ENCODE measurements at places on chromosomes 3 and 15. TPM values are rescaled to one million over a fixed set of nuclear protein-coding genes. Genes with fewer than 3 reads are reported as not detected.

DNA sequence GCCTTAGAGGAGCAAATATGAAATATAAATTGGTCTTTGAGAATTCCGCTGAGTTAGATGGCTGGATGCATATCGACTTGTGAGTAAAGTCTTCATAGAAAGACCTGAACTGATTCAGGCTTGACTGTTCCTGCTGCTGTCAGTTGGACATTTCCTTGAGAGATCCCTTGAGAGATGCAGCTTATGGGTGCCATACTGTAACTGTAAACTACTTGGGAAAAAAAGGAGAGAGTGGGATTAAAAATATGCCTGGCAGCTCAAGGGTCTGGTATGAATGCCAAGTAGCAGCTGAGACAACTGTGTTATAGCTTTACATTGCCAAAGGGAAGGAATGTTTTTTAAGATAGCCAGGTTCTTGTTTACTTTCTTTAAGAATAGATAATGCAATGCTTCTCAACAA is 926.6 kb downstream of the EPHA3 start:
- no peaks in the 10 kb centered on the region for H3K4me1 ChIP-seq
- no peak overlapping the region for H3K27ac ChIP-seq
- no peak overlapping the region for H3K4me3 ChIP-seq
- no peak for DNase-seq

- H3K27me3 ChIP-seq: no peaks in the 10 kb centered on the region
- peaks cover 27% of the 10 kb centered on the region for H3K4me1 ChIP-seq
- no peak overlapping the region for H3K4me3 ChIP-seq
Measured at GRCh38 chr3:175269394-175269793, 410.3 kb downstream of the NAALADL2 start.

DNA sequence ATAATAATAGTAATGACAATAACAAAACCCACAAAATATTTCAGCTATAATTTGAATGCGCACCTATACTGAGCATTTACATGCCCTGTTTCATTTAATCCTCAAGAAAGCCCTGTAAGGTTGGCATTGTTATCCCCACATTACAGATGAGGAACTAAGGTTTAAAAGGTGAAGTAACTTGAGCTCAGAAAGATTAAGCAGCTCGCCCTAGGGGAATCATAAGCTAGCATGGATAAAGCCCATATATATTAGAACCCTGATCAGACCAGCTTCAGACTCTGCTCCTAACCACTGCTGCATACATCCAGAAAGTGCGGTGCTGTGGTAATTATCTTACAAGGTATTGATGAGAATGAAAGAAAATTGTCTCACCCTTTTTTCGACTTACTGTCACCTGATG is 141.1 kb upstream of the CGNL1 start:
- no peaks in the 10 kb centered on the region for H3K36me3 ChIP-seq
- DNase-seq: no peak
- H3K27ac ChIP-seq: no peak overlapping the region
- no peaks in the 10 kb centered on the region for H3K27me3 ChIP-seq

GRCh38 chr3:143821862-143822261 is 26.4 kb downstream of the SLC9A9 start:
- H3K4me3 ChIP-seq: no peak overlapping the region
- no peak overlapping the region for H3K27ac ChIP-seq
- H3K36me3 ChIP-seq: no peaks in the 10 kb centered on the region
- H3K27me3 ChIP-seq: no peaks in the 10 kb centered on the region
- no peak for DNase-seq

DNA sequence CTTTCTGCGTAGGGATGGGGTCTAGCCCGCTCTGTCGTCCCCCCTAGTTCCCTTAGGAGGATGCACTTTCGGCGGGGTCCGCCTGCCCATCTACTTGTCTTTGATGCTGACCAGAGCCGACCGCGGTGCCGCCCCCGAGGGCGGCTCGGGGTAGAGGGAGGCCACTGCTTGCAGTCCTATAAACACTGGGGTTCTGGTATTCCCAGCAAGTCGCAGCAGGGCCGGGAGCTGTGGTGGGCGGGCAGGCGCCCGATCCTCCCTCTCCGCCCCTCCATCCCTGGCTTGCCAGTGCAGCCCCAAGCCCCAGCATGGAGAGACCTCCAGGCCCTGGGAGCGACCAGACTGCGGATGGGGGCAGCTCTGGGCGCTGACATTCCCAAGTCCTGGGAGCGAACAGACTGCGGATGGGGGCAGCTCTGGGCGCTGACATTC is 830 bp downstream of the SEMA4B start:
- H3K27me3 ChIP-seq: no peaks in the 10 kb centered on the region
- H3K4me3 ChIP-seq: peak overlapping the region; percentile 100
- no peak for DNase-seq
- H3K4me1 ChIP-seq: peaks cover 42% of the 10 kb centered on the region
- H3K36me3 ChIP-seq: peaks cover 30% of the 10 kb centered on the region

- no peak overlapping the region for H3K27ac ChIP-seq
- no peaks in the 10 kb centered on the region for H3K36me3 ChIP-seq
- H3K27me3 ChIP-seq: no peaks in the 10 kb centered on the region
- H3K4me1 ChIP-seq: no peaks in the 10 kb centered on the region
- no peak overlapping the region for H3K4me3 ChIP-seq
Measured at GRCh38 chr3:12999147-13000140, 73.8 kb downstream of the IQSEC1 start.

DNA sequence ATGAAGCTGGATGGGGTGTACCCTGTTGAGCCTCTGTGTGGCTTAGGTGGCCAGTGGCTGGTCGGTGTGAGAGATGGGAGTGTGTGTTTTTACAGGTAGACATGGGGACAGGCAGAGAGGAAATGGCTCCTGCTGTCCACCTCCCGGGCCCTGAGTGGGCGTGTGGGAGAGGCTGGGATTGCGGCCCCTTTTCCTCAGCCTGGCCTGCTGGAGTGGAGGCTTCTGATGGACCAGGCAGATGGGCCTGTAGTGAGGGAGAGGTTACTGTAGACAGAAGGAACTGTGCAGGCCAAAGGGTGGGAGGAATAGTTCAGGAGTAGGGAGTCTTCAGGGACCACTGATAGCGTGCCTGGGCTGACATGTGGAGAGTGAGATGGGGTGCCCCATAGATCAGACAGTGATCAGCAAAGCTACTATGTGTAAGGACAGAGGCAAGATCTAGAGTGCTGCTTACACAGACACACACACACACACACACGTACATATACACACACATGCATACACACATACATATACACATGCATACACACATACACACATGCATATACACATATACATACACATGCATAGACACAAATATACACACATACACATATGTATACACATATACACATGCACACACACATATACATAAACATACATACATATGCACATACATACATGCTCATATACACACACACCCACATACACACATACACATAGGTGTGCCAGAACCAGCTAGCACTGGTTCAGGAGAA is 26.4 kb downstream of the ACAA1 start:
- H3K27me3 ChIP-seq: no peaks in the 10 kb centered on the region
- H3K4me3 ChIP-seq: no peak overlapping the region
- no peaks in the 10 kb centered on the region for H3K4me1 ChIP-seq
- no peaks in the 10 kb centered on the region for H3K36me3 ChIP-seq
- no peak for DNase-seq
- no peak overlapping the region for H3K27ac ChIP-seq

DNA sequence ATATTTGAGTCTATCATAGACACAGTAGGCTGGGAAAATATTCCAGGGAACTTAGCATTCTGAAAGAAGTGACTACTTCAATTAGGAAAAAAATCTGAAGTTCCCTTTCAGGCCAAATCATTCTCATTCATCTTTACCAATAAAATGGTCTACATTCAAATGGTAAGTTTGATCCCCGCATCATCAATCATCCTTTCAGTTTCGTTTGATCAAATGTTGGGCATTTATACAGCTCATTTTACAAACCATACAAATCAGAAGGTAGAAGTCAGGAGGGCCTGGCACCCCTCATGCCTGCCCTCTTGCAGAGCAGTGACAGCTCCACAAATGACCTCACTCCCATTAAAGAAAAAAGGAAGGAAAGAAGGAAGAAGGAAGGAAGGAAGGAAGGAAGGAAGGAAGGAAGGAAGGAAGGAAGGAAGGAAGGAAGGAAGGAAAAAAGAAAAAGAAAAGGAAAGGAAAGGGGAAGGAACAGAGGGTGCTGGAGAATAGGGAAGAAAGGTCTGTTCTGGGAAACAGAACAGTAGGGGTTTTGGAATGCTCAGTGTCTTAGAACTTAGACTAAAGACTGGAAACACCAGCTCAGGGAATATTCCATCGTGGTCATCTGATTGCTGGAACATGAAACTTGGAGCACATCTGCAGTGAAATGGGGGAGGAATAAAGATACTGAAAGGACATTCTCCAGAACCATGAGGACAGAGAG is 86.1 kb downstream of the XXYLT1 start:
- H3K4me1 ChIP-seq: peaks cover 29% of the 10 kb centered on the region
- no peak for DNase-seq
- H3K27me3 ChIP-seq: no peaks in the 10 kb centered on the region
- H3K27ac ChIP-seq: no peak overlapping the region
- no peaks in the 10 kb centered on the region for H3K36me3 ChIP-seq
- no peak overlapping the region for H3K4me3 ChIP-seq

- H3K27ac ChIP-seq: peak overlapping the region; percentile 49
- H3K4me1 ChIP-seq: peaks cover 25% of the 10 kb centered on the region
- DNase-seq: peak; percentile 77
- no peak overlapping the region for H3K4me3 ChIP-seq
- peaks cover 19% of the 10 kb centered on the region for H3K36me3 ChIP-seq
Measured at GRCh38 chr15:80174017-80174746, 21.4 kb downstream of the FAH start.

- no peak for DNase-seq
- H3K36me3 ChIP-seq: no peaks in the 10 kb centered on the region
- no peak overlapping the region for H3K27ac ChIP-seq
- no peak overlapping the region for H3K4me3 ChIP-seq
- 0 out of 2 replicates have a peak, but pooled peaks cover 4% of the 10 kb centered on the region for H3K4me1 ChIP-seq
Measured at GRCh38 chr3:40148827-40149226, 160.7 kb upstream of the EIF1B start.

DNA sequence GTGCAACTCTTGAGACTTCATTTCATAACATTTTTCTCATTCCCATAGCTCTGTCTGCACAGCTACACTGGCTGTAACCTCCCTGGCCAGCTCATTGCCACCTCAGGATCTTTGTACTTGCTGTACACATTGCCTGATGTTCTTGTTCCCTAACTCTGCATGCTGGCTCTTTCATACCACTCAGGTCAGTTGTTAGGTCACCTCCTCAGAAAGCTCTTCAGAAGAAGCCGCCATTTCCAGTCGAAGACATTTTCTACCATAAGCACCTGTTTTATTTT is 176.2 kb downstream of the AKAP13 start:
- no peaks in the 10 kb centered on the region for H3K4me1 ChIP-seq
- H3K27me3 ChIP-seq: no peaks in the 10 kb centered on the region
- H3K27ac ChIP-seq: no peak overlapping the region
- H3K36me3 ChIP-seq: no peaks in the 10 kb centered on the region

DNA sequence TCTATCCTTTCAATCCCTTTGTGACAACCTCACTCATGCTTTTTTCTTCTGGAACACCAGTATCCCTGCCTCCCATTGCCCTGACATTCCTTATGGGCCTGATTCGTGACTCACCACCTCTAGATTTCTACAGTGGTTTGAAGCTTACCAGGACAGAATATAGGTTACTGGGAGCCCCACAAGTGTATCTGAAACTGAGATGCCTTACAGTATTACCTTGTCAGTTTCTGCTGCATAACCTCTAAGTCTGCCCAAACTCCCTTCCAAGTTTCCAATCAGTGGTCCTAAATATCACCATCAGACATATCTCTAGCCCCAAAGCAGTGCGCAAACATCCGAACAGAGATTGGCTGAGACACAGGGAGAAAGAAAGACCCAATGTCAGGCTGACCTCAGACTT is 5.6 kb downstream of the CPB1 start:
- H3K4me1 ChIP-seq: no peaks in the 10 kb centered on the region
- no peak overlapping the region for H3K4me3 ChIP-seq
- H3K27me3 ChIP-seq: peaks cover 32% of the 10 kb centered on the region
- no peaks in the 10 kb centered on the region for H3K36me3 ChIP-seq
- no peak for DNase-seq

GRCh38 chr3:108202080-108202479 is 20.1 kb downstream of the IFT57 start:
- DNase-seq: no peak
- peaks cover 5% of the 10 kb centered on the region for H3K36me3 ChIP-seq
- H3K4me3 ChIP-seq: no peak overlapping the region

DNA sequence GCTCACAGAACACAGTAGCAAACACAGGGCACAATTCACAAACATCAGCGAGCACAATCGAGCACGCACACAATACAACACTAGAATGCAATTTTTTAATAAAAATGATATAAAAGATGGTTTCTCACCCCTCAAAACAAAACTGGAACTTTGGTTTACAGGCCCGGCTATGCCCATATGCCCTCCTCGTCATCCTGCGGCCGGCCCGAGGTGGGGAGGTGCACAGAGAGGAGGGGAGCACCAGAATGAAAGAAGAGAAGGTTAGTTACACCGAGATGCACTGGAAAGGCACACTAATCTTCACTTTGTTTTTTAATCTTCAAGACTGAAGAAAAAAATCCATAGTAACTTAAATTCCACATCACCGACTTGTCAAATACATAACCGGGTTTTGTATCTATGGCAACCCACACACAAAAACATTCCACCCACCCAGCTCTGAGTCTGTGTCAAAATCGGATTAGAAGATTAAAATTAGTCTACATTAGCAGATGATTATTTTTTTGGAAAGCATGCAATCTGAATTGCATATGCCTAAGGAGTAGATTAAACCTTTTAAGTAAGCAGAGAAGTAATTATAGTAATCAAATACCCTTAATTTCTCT is 196.7 kb upstream of the WNT5A start:
- no peaks in the 10 kb centered on the region for H3K4me1 ChIP-seq
- no peaks in the 10 kb centered on the region for H3K36me3 ChIP-seq
- no peaks in the 10 kb centered on the region for H3K27me3 ChIP-seq
- no peak overlapping the region for H3K4me3 ChIP-seq
- H3K27ac ChIP-seq: no peak overlapping the region

- no peak overlapping the region for H3K27ac ChIP-seq
- no peak overlapping the region for H3K4me3 ChIP-seq
- H3K36me3 ChIP-seq: no peaks in the 10 kb centered on the region
- no peak for DNase-seq
- H3K4me1 ChIP-seq: no peaks in the 10 kb centered on the region
Measured at GRCh38 chr15:94858011-94858410, 626.6 kb downstream of the MCTP2 start.

The COL8A1 gene
- 3.8 TPM for total RNA-seq

The PLA2G4D gene
- total RNA-seq: 0.17 TPM

The OTOL1 gene
- total RNA-seq: not detected

The PSTPIP1 gene
- total RNA-seq: not detected

The RPS17 gene
- 2,156 TPM for total RNA-seq

The ITPR1 gene
- total RNA-seq: 57.5 TPM

The AADAC gene
- not detected for total RNA-seq

Measured in PC-3 (cell line).